ENCODE measurements at places on chromosomes 3 and 15.

GRCh38 chr3:45486926-45487325 lies 98.5 kb downstream of the LARS2 start:
- no peak for DNase-seq

DNA sequence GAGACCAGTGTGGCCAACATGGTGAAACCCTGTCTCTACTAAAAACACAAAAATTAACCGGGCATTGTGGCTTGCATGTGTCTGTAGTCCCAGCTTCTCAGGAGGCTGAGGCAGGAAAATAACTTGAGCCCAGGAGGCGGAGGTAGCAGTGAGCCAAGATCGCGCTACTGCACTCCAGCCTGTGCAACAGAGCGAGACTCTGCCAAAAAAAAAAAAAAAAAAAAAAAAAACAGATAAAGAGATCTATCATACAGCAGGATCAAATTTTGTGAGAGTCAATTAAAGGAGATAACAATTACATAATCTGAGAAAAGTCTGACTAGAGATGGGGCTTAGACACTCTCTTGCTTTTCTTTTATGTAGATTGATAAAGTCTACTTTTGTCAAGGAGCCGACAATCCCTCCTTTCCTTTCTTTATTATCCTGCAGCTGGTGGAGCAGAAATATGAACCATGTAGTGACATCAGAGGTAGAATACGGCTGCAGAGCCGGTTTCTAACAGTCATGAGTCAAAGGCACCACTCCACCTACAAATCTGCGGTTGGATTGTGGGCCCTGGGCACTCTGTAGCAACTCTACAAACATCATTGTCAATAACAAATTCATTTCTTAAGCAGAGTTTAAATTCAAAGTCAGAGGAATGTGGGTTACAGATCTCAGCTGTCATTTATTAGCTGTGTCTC lies 9.0 kb downstream of the C2CD4A start:
- no peak for DNase-seq

- DNase-seq: no peak
These were observed 109.2 kb downstream of the TMEM266 start for GRCh38 chr15:76169018-76169417.

DNA sequence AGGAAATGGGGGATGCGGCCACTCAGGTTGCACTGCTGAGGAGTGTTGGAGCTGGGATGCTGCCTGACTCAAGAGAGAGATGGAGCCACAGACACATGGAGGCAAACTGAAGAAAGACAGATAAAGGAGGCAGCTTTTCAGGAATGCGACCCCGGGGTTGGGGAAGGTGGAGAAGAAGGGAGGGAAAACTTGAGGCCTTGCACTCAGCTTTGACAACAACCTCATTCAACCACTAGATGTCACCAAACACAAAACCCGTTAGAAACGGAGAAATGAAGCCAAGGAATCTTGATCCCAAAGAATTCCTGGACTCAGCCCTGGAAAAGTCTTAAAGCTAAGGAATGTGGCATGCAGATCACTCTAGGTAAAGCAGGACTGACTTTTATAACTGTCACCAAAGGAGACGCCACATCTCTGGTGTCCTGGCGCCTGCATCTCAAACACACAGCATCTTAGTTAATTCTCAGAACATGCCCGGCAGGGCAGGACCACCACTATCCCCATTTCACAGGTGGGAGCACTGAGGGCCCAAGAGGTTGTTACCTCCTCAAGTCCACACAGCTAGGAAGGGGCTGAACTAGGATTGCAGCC lies 59.6 kb upstream of the LMCD1 start:
- DNase-seq: no peak

GRCh38 chr3:1092771-1093170 lies at the start of gene CNTN6:
CNTN6 (plus strand) TSS chr3:1093024; CDS start chr3:1148009, 54,985 bp downstream.
- DNase-seq: no peak

DNA sequence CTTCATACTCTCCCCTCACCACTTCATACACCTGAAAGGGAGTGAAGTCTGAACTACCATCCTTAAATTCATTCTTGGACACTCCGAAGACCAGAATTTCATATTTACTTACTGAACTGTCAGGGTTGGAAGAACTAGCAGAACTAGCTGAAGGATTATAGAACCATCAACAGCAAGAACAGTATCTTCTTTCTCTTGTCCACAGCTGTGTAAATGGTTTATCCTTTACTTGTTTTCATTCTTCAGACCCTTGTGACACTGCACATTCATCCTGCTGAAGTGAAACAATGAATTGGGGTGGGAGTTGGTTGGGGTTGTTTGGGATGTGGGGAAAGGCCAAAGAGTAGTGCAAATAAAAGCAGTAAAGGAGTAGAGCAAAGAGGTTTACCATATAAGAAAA lies 350.9 kb downstream of the ZIC1 start:
- DNase-seq: no peak
